Cardiac fibroblast (primary cell): ENCODE measurements at places on chromosomes 13 and 19.

DNA sequence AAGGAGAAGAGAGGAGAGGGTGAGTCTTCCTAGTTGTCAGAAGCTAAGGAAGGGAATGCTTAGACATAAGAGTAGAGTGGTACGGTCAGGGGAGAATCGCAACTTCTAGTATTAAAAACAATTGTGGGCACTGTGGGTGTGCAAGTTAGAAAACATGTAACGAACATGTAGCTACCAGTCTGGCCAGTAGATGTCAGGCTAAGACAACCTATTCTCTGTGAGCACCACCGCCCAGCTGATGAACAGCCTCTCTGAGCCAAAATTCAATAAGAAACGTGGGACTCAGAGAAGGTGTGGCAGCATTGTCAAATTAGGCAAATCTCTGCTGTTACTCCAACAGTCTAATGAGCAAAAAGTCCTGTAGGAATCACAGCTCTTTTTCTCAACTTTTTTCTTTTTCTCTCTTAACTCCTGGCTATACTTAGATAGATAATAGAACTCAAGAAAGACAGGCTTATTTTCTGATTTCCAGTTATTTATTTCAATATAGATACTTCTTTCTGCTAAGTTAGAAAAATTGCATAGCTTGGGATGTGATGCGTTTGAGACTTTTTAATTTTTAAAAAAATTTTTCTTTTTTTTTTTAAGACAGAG is 186.2 kb downstream of the USP12 start:
- DNase-seq: peak; percentile 89

GRCh38 chr13:48181482-48182145 is 51.4 kb upstream of the ITM2B start:
- DNase-seq: no peak

- no peak for DNase-seq
These were observed 35.0 kb downstream of the VASP start for GRCh38 chr19:45542234-45542668.

GRCh38 chr13:107937848-107938247 is 277.5 kb downstream of the LIG4 start:
- no peak for DNase-seq

GRCh38 chr13:98678741-98679140 is 73.7 kb downstream of the SLC15A1 start:
- no peak for DNase-seq

DNA sequence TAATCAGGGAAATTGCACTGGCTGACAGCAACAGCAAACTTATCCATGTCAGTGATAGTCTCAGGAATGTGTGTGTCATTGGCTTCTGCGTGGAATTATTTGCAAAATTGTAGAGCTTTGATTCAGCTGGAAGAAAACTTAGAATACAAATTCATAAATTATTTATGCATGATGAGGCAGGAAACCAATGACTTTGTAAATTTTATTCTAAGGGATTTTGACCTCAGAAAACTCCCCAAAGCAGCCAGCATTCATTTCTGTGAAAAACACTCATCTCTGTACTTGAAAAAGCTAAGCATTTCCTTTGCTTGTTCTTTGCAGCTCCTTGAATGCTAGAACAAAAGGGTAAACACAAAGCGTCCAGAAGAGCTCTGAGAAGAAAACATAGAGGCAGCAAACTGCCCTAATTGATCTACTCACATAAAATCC is 162.4 kb downstream of the DCT start:
- DNase-seq: peak; percentile 65

DNA sequence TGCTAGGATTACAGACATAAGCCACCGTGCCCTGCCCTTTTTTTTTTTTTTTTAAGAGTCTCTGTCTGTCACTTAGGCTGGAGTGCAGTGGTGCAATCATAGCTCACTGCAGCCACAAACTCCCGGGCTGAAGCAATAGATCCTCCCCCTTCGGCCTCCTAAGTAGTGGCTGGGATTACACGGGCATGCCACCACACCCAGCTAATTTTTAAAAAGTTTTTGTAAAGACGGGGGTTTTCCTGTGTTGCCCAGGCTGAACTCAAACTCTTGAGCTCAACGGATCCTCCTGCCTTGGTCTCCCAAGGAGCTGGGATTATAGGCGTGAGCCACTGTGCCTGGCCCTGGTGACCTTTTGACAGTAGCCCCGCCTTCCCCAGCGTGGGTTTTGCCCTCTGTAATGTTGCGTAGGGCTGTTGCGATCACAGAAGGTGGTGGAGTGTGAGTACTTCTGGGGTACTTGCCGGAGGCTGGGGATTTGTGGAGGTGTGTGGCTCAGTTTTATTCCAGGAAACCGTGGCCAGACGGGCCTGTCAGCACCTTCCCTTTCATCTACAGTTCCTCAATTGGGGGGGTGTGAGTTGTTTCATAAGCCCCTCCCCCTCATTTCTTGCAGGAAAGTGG is 11.6 kb upstream of the RETN start:
- no peak for DNase-seq

DNA sequence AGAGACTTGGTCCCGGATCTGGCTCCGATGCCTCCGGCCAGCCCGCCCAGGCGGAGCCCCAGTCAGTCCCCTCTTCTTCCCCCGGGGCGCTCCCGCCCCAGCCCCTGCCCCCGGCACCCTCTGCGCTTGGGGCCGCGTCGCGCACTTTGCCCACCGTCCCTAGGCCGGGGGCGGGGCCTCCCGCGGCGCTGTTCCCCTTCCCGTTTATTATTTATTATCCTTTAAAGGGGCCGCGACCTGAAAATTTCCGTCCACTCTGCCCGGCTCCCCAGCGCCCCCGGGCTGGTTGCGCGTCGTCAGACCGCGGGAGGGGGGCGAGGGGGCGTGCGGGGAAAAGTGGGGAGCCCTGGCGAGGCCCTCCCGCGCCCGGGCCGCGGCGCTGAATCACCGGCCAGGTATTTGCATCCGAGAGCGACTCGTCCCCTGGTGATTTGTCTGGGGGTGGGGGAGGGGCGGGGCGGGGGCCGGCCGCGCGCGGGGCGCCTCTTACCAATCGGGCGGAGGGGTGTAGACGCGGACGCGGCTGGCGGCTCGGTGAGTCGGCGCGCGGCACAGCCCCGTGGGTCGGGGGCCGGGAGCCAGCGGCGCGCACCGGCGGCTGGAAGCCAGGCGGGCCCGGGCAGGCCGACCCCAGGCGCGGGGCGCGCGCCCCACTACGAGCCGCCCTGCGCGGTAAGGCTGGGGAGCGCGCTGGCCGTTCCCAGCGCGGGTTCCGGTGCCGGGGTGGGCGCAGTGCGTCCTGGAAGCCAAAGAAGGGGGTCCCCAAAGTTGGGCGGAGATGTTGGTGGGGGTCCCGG is at the start of gene ARID3A:
Gene ARID3A (plus strand): TSS at position 510 of the 797 bp plus-strand sequence. CDS start 3,494 bp downstream, outside the sequence.
- peak; percentile 84 for DNase-seq

DNA sequence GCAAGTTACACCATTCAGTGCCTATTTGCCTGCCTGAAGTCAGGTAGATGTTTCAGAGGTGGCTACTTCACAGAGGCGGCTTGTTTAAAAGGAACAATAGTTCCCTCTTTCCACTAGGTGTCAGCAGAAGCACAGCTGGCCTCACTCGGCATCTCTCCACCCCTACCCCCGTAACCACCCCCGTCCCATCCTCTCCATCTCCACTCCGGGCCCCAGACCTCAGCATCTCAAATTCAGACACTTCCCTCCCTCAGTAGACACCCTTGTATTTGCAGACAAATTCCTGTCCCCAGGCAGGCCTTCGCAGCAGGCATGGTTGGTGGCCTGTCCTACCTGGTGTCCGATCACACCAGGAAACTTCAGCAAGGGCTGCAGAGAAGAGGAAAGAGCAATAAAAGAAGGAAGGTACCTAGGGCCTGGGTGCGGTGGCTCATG is 9.1 kb upstream of the DPP9 start:
- DNase-seq: peak; percentile 71

- no peak for DNase-seq
These were observed 1.7 kb downstream of the SLAIN1 start for GRCh38 chr13:77699059-77699680.

- DNase-seq: no peak
These were observed 28.0 kb downstream of the AKT2 start for GRCh38 chr19:40257096-40257517.

- peak; percentile 41 for DNase-seq
These were observed 1.8 kb upstream of the KCTD15 start for GRCh38 chr19:33794683-33795369.

DNA sequence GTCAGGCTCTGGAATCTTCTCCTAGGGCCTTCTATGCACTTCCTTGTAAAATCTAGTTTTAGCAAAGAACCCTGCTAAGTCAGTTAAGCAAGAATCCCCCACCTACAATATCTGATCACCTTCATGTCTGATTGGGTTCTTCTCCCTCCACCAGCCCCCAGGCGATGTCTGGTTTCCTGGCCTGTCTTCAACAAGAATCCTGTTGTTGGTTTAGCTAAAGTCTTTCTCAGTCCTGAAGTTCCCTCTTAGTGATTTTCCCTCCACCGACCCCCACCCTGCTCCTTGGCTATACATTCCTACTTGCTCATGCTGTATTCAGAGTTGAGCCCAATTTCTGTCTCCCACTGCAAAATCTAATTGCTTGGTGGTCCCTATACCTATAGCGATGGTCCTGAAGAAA is 35.2 kb upstream of the SLC46A3 start:
- peak; percentile 17 for DNase-seq

DNA sequence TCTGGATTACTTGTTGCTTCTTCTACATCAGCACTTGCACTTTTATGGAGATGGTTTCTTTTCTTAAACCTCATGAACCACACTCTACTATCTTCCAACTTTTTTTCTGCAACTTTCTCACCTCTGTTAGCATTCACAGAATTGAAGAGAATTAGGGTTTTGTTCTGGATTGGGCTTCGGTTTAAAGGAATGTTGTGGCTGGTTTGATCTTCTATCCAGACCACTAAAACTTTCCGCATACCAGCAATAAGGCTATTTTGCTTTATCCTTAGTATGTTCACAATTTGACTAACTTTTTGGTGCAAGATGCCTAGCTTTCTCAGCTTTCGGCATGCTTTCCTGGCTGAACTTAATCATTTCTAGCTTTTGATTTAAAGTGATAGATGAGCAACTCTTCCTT is 666.7 kb upstream of the MIR17HG start:
- DNase-seq: no peak

- DNase-seq: peak; percentile 5
These were observed 1048.4 kb downstream of the SLITRK1 start for GRCh38 chr13:82833923-82834322.

DNA sequence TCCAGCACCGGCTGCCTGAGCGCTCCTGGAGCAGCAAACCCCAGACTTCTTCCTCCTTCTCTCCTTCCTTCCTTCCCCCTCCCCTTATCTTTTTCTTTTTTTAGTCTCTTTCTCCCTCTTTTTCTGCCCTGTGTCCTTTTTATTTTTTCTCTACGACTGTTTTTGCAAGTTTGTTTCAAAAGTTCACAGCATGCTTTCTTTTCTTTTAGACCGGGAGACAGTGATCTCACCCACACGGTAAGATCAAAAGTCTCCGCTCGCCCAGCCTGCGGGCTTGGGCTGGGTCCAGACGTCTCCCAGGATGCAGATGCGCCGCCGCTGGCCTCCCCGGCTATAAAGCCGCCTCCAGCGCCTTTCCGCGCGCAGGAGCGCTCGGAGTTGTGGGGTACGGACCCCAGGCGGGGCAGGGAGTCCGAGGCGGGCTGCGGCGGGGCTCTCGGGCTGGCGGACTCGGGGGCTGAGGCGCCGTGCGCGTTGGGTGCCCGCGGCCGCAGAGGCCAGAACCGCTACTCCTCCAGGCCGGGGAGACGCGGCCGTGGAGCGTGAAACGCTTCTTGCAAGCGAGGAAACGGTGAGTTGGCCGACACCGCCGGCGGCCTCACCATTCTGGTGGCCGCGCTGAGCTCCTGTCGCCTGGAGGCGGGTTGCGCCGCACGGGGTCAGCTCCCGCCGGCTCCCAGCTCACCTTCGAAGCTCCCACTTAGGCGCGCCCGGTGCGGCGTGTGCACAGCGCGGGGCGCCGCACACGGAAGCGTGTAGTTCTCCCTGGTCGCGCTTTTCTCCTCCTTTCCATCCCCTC is 2.0 kb upstream of the TSHZ3 start:
- DNase-seq: peak; percentile 58

GRCh38 chr13:62697701-62698100 is 1282.1 kb upstream of the PCDH20 start:
- DNase-seq: no peak

GRCh38 chr13:76387566-76387965 is 498.6 kb downstream of the KCTD12 start:
- DNase-seq: peak; percentile 11

GRCh38 chr19:39746836-39747529 is 9.2 kb upstream of the CLC start:
- no peak for DNase-seq

DNA sequence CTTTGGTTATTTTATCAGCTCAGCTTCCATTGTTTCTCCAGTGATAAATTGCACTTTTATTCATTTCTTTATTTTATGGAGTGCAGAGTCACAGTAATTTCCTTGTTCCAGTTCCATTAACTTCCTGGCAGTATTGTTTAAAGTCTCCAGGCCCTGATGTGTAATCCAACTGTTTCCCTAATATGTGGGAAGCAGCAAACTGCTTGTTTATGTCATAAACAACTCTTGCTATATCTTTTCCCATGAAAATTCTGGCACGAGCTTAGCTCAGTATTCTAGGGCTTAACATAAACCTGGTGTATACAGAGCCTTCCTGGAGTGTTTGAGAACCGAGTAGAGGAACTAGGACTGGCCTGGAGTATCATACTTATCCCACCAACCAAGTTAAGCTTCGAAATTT is 83.5 kb upstream of the ARGLU1 start:
- DNase-seq: no peak

DNA sequence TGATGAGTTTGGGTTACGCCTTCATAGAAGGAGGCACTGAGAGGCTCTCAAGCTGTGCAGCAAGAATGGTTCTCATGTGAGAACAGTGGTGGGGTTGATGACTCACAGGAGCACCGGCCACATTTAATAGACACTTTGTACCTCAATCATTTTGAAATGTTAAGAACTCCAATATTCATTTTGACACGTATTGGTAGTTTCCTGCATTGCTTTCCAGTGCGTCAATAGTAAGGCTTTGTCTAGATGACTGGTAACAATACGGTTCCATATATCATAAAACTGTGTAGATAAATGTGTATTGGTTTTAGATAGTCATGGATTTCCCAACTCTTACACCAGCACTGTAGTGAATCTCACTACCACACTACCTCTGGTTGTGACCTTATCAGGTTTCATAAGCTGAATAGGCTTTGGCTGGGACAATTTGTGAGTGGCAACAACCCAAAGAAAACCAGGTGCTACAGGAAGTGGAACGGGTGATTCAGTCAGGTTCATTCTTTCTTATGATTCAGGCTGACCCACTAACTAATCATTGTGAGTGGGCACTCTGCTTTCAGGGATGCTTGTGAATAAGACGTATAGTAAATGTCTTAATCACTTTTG is 362.6 kb downstream of the KLF5 start:
- peak; percentile 2 for DNase-seq

- no peak for DNase-seq
These were observed 5.5 kb downstream of the PDE4C start for GRCh38 chr19:18220632-18221275.

GRCh38 chr19:19053508-19054314 is 10.1 kb upstream of the SLC25A42 start:
- peak; percentile 68 for DNase-seq

- DNase-seq: no peak
These were observed 363.1 kb upstream of the DACH1 start for GRCh38 chr13:72230131-72230530.

- peak; percentile 52 for DNase-seq
These were observed 81.6 kb downstream of the DPF1 start for GRCh38 chr19:38142176-38143035.
